ENCODE measurements at places on chromosomes 5 and 9.
A peak's percentile ranks its signal among the peaks of the same experiment; 100 is the strongest.

DNA sequence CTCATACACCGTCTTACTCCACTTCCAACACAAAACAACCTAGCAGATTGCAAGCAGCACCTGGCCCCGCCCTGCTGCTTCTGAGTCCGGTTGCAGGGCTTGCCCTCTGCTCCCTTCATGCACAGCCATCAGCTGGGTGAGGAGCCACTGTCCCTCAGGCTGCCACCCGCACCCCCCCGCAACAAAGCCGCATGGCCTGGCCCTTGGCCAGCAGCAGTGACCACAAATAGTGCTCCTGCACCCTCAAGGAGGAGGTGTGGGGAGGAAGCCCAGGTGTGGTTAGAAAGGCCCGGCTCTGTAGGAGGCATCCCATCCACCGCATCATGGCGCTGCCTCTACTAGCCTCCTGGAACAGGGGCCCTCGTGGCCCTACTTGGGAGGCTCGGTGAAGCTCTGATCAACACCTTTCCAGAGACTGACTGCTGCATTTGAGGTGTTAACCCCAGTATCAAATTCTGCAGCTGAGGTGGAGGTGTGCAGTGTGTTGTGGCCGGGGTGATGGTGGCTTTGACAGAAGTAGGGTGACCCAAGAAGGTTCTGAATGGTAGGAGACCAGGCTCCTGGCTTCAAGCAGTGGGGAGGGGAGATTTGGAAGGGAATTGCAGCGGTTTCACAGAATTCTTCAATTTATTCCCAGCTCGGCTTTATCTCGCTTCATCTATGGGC is 52.7 kb downstream of the WNK2 start:
- DNase-seq: no peak

DNA sequence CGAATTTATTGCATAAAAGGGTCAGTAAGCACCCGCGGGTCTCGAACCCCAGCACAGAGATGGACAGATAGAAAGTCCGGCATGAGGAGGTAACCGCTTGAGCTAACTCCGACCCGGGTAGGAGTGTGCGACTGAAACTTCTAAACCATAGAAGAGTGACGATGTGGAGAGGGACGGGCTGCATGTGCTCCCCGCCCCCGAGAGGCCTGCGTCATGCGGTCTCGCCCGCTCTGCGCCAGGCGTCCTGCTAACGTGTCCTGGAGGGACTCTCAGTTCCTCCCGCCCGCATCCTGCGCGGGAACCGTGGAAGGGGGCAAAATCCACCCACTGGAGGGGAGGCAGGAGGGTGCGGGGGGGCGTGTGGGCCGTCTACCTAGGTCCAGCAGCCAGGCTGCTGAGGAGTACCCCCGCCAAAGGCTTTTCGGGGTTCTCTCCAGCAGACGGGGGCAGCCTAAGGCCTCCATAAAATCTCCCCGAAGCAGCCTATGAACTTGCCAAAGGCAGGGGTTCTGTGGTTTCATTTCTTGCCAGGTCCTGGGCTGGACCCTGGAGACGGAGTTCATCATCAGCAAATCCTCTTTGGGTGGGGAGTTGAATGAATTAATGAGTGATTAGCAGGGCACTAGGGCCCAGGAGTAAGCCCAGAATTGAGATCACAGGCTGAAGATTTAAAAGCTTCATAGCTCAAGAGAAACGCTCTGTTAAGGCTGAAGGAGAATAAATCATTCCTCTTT is 51.9 kb downstream of the TGFBI start:
- peak; percentile 80 for DNase-seq

GRCh38 chr5:122220511-122220910 is 91.2 kb downstream of the ZNF474 start:
- DNase-seq: no peak

GRCh38 chr5:175663186-175664184 is 5.6 kb downstream of the HRH2 start:
- no peak for DNase-seq

DNA sequence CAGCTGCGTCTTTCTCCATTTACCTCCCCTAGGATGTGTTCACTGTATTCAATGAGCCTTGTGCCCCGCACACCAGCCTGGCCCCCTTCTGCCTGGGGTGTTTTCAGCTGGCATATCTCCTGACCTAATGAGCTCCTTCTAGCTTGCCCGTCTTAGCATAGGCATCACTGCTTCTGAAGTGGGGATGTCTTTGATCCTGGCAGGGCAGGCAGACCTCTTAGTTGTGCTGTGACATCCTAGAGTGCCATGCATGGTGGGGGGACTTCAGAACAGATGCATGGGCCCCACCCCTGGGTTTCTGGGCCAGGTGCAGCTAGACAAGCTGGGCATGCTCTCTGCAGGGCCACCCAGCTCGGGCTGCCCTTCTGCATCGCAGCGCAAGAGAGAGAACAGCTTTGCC is 172.7 kb downstream of the GADD45G start:
- no peak for DNase-seq

- peak; percentile 67 for DNase-seq
Measured at GRCh38 chr9:96686638-96687335, 31.7 kb upstream of the PRXL2C start.
